ENCODE measurements at places on chromosomes 7 and 10.

- no peak for DNase-seq
Observed at GRCh38 chr7:115701141-115701540, 329.4 kb downstream of the TFEC start.

DNA sequence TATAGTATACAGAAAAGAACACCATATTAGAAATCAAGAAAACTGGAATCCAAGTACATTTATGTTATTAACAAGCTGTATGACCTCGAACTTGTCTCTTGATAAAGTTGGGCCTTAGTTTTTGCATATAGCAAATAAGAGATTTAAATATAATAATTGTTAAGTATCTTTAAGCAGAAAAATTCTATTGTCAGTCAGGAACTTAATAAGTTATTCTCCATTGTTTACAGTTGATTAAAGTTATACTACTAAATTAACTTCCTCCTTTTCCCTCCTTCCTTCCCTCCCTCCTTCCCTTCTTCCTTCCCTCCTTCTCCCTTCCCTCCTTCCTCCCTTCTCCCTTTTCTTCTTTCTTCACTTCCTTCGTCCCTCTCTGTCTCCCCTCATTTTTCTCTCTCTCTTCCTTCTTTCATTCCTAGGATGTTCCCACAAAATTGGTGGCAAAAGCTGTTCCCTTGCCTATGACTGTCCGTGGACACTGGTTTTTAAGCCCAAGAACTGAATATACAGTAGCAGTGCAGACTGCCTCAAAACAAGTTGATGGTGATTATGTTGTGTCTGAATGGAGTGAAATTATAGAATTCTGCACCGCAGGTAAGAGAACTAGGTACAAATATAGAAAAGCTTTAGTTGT lies 59.7 kb downstream of the PHYHIPL start:
- no peak for DNase-seq

DNA sequence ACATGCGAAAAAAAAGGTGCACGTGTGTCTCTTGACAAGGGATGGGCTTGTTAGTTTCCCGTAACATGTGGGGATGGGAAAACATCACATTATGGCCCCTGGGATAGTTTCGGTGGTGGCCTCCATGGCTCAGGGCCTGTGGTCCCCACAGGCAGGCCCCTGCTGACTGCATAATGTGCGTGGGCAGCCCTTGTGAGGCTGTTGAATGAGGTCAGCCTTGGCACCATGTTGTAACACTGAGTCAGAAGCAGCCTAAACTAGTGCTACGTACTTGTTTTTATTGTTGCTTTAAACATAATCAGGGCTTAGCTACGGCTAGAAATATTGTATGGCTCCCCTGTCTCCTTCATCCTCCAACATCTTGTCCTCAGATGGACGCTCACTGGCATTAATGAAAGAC lies 80.6 kb downstream of the BEND7 start:
- DNase-seq = no peak

DNA sequence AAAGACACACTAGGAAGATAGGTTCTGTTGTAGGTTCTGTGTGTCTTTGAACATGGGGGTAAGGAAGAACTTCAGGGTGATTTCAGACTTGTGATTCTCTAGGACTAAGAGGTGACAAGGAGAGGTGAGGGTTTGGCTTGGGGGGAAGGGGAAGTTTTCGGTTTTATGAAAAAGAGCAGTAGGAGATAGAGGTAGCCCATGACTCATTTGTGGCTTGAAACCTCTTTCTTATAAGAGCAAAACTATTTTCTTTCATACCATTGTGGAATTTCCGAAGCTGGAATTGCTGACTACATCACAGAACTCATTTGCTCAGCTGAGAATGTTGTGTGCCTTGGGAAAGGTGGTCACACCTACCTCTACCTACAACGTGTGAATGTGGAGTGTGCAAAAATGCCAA lies 39.6 kb upstream of the IKZF1 start:
- no peak for DNase-seq

DNA sequence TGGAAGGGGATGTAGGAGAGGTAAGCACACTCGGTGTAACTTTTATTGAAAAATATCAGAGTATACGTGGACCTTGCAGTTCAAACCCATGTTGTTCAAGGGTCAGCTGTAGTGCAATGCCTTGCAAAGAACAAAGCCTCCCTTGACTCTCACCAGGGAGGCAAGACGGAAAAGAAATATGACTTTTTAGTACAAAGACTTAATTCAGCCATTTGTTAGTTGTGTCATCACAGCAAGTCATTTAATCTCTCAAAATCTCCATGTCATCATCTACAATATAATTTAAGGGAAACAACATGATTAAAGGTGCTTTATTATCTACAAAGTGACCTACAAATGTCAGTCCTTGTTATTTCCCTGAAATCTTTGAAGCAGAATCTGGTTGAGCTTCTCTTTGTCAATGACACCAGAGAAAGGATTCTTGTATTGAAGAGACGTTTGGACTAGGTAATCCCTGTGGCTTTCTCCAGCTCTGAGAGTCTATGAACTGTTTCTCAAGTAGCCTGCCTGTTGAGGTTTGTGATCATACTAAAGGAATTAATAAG lies 502.8 kb downstream of the REEP3 start:
- DNase-seq = no peak

- DNase-seq = no peak
Observed at GRCh38 chr7:1239803-1240516, 7.3 kb downstream of the UNCX start.

GRCh38 chr7:2072042-2072441 lies 160.7 kb downstream of the MAD1L1 start:
- DNase-seq = no peak

GRCh38 chr7:103130901-103131624 lies 17.8 kb downstream of the NAPEPLD start:
- DNase-seq = no peak

DNA sequence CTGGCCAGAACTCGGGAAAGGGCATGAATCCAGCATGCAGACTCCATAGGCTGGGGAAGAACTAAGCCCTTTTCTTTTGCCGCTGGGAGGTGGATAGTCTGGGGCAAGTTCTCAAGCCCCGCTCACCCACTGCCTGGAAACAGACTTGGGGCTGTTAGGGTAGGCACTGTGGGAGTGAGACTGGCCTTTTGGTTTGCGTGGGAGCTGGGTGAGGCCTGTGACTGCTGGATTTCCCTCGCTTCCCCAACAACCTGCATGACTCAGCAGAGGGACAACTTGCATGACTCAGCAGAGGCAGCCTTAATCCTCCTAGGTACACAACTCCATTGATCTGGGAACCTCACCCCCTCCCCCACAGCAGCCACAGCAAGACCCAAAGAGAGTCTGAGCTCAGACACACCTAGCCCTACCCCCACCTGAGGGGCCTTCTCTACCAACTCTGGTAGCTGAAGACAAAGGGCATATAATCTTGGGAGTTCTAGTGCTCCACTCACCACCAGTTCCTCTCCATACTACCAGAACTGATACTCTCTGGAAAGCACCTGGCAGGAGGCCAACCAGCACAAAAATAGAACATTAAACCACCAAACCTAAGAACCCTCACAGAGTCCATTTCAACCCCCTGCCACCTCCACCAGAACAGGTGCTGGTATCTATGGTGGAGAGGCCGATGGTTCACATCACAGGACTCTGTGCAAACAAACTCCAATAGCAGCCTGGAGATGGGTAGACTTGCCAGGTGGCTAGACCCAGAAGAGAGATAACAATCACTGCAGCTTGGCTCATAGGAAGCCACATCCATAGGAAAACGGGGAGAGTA lies 81.4 kb upstream of the LAMB4 start:
- DNase-seq = peak; percentile 79

GRCh38 chr10:69449841-69450240 lies 1.4 kb upstream of the TSPAN15 start:
- peak; percentile 77 for DNase-seq

DNA sequence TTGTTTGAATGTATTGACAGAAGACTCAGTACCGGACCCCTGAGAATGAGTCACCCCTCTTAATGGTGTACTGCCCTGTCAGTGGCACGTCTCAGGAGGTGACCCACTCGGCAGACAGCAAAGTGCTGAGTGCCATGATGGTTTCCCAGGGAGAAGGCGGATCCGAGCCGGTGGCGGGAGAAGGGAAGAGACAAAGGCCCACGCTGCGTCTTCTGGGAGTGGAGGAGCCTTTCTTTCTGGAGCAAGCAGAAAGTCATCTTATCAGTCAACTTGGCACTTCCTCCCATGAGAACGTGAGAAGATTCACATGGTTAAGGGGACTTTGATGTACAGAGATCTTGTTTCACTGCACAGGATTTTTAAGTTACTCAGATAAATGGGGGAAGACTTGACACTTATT lies 14.6 kb upstream of the PPP2R2D start:
- DNase-seq = no peak

GRCh38 chr7:129492391-129492790 lies 9.9 kb upstream of the SMKR1 start:
- DNase-seq = no peak

- peak; percentile 5 for DNase-seq
Observed at GRCh38 chr10:126536148-126536547, 134.3 kb downstream of the C10orf90 start.

- peak; percentile 13 for DNase-seq
Observed at GRCh38 chr7:127504715-127505114, 80.7 kb downstream of the GCC1 start.

DNA sequence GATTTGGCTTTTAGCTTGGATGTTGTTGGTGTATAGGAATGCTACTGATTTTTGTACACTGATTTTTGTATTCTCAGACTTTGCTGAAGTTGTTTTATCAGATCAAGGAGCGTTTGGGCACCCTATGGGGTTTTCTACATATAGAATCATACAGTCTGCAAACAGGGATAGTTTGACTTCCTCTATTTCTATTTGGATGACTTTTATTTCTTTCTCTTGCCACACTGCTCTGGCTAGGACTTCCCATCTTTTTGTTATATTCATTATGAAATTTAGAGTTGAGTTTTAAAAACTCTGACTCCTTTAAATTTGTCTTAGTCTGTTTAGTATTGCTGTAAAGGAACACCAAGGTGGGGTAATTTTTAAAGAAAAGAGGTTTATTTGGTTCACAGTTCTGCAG lies 4.7 kb downstream of the ZNF786 start:
- DNase-seq = no peak

DNA sequence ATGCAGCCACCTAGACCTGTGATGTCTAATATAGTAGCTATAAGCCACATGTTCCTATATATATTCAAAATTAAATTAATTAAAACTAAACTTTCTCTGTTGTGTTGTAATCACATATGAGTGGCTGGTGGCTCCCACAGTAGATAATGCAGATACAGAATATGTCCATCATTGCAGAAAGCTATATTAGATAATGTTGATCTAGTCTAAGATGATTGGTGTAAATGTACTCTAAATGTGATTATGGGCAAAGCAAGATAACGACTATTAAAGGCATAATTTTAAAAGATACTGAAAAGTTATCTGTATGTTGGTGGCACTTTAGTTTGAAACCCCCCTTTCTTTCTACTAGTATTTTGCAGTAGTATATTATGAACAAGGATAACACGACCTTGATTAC lies 5.7 kb upstream of the HGF start:
- DNase-seq = no peak

Data from A172 (cell line).